ENCODE measurements at places on chromosomes 13 and 19. TPM values are rescaled to one million over a fixed set of nuclear protein-coding genes. Genes with fewer than 3 reads are reported as not detected.

GRCh38 chr13:110272227-110272626 lies 34.7 kb downstream of the COL4A1 start:
- H3K36me3 ChIP-seq, result no peaks in the 10 kb centered on the region
- H3K27ac ChIP-seq, result no peak overlapping the region
- H3K4me1 ChIP-seq, result peaks cover 41% of the 10 kb centered on the region
- H3K4me3 ChIP-seq, result no peak overlapping the region
- no peaks in the 10 kb centered on the region for H3K27me3 ChIP-seq
- DNase-seq, result no peak

DNA sequence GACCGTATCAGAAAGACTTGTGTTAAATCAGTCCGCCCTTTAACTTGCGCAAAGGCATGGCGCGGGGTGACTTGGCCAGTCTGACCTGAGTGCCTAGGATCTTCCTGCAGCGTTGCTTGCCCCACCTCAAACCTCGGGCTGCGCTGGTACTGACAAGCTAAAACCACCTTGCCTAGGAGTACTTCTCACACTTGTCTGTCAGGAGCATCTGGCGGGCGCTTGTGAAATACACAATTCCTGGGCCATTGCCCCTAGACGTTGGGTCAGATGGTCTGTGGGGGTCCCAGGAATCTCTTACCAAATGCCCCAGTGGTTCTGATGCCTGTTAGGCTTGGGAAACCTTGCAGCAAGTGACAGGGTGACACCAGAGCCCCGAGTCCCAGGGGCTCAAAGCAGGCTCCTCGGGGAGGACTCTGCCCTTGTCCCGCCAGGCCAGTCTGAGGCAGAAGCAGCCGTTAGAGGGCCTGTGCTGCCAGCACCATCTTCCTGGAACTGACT lies 12.9 kb downstream of the CEBPG start:
- H3K36me3 ChIP-seq, result peaks cover 13% of the 10 kb centered on the region
- peaks cover 31% of the 10 kb centered on the region for H3K4me1 ChIP-seq
- H3K4me3 ChIP-seq, result no peak overlapping the region
- H3K27ac ChIP-seq, result no peak overlapping the region
- no peak for DNase-seq

DNA sequence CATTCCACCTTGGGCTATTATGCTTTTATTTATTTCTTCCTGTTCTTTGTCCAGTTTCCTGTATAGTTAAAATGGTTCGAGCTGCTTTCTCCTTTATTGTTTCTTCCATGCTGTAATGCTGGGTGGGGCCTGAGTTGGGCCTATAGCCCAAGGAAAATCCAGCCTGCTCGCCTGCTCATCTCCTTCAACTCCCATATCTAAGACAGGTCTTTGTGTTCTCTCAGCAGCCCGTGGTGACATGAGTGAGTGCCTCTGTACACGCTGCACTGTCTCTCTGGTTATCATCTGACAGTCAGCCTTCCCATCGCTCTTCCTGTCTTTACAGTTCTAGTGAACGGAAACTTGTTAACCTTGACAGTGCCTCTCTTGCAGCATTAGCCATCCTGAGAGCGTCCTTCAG lies 221.9 kb upstream of the SLC10A2 start:
- DNase-seq, result no peak
- H3K36me3 ChIP-seq, result no peaks in the 10 kb centered on the region
- no peak overlapping the region for H3K4me3 ChIP-seq
- no peaks in the 10 kb centered on the region for H3K27me3 ChIP-seq

DNA sequence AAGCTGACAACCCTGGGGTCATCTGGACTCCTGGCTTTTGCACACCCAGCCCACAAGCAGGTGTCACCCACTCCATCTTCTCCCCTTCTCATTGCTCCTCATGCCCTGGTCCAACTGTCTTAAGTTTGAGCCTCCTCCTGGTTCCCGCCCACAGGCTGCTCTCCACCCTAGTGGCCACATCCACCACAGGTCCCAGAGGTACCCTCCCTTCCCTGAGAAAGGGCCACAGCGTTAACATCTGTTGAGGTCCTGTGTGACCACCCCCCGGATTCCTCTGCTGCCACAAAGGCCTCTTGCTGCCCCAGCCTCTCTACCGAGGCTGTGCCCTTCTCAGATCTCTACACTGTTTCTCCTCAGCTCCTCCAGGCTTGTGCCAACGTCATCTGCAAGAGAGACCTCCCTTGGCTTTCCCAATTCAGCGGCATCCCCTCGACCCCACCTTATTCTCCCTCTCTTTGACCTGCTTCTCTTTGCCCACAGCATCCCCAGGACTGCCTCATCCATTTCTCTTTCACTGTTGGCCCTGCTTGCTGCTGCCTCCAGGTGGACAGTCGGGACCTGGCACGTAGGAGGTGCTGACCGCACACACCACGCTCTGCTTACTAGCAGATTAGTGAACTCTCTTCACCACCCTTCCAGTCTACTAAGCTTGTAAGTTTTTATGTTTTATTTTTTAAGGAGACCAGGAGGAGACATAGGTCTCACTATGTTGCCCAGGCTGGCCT lies 33.3 kb downstream of the SUGP2 start:
- H3K4me1 ChIP-seq, result no peaks in the 10 kb centered on the region
- DNase-seq, result no peak
- H3K36me3 ChIP-seq, result peaks cover 25% of the 10 kb centered on the region
- H3K27ac ChIP-seq, result no peak overlapping the region
- H3K4me3 ChIP-seq, result no peak overlapping the region

ZNF264 gene
- total RNA-seq, result 65.4 TPM

PRODH2 gene
- total RNA-seq, result not detected
